ENCODE measurements at places on chromosomes 7 and 10. TPM values are rescaled to one million over a fixed set of nuclear protein-coding genes. Genes with fewer than 3 reads are reported as not detected.

The OR6V1 gene
- total RNA-seq: not detected

The SPDYE5 gene
- total RNA-seq: not detected

The SLC29A3 gene
- 6.8 TPM for total RNA-seq

The RET gene
- total RNA-seq: 0.31 TPM

The STOX1 gene
- total RNA-seq: 0.32 TPM

The PCBD1 gene
- total RNA-seq: 49.3 TPM

The HYAL4 gene
- total RNA-seq: not detected

The THSD7A gene
- total RNA-seq: not detected

The CACNA2D1 gene
- not detected for total RNA-seq

The PAPOLB gene
- not detected for total RNA-seq

The MBL2 gene
- total RNA-seq: not detected

The CDHR3 gene
- total RNA-seq: 0.47 TPM

The ZNF727 gene
- total RNA-seq: 0.12 TPM

The TAS2R5 gene
- total RNA-seq: 0.67 TPM

The RPEL1 gene
- total RNA-seq: not detected

The CCDC3 gene
- not detected for total RNA-seq

The ATOH7 gene
- total RNA-seq: not detected

The LRRC61 gene
- total RNA-seq: 24.9 TPM

The EPHB6 gene
- 5.6 TPM for total RNA-seq
